ENCODE measurements at places on chromosomes 11 and 22.

GRCh38 chr22:49491221-49491635 is 336.4 kb downstream of the BRD1 start:
- DNase-seq, result no peak

- DNase-seq, result no peak
Measured at GRCh38 chr11:97398246-97398645, 1008.4 kb downstream of the JRKL start.

- no peak for DNase-seq
Measured at GRCh38 chr11:78062671-78063070, 990 bp upstream of the THRSP start.

- DNase-seq, result no peak
Measured at GRCh38 chr22:21673534-21674321, 7.9 kb downstream of the PPIL2 start.

- DNase-seq, result no peak
Measured at GRCh38 chr11:76209973-76210930, 4.0 kb upstream of the WNT11 start.

DNA sequence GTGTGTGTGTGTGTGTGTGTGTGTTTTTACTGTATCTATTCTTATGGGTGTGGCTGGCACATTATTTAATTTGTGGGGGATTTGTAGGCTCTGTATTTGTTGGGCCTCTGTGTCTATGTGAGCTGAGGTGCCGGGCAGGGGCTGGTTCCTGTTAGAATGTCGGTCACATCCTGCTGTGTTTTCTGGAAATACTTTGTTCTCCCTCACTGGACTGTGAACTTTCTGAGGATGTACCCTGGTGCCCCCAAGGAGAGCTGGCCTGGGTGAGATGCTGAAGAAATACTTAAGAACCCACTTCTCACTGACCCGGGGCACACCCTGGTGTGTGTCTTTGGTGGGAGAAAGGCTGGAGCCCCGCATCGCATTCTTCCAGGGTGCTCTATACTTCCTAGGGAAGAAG is 28.6 kb downstream of the KIAA1671 start:
- no peak for DNase-seq

- no peak for DNase-seq
Measured at GRCh38 chr11:10314199-10315072, 9.6 kb downstream of the ADM start.

GRCh38 chr11:3170044-3170755 is 5.1 kb upstream of the OSBPL5 start:
- no peak for DNase-seq

GRCh38 chr22:22079404-22080148 is 97.0 kb upstream of the TOP3B start:
- DNase-seq, result no peak

DNA sequence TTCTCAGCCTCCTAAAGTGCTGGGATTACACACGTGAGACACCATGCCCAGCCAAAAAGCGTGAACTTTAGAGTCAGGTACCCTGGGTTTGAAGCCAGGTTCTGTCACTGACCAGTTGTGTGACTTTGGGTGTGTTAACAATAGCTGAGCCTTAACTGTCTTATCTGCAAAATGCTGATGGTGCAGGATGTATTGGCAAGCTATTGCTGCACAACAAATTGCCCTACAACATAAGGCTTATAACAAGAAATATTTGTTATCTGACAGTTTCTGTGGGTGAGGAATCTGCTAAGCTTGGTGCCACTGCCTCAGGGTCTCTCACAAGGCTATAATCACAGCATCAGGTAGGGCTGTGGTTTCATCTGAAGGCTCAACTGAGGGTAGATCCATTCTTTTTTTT is 21.9 kb downstream of the SYNGR1 start:
- DNase-seq, result no peak

DNA sequence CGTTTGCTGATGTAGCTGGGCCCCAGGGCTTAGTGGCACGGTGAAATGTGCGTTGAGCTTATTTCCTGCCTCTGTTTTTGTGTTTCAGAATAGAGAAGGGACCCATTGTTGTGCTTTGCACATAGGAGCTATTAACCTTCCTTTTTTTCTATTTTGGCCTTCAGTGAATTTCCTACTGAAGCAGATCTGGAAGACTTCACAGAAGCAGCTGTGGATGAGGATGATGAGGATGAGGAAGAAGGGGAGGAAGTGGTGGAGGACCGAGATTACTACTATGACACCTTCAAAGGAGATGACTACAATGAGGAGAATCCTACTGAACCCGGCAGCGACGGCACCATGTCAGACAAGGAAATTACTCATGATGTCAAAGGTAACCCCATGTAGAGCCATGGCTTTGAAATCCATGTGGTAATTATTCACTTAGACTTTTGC is 37.4 kb upstream of the ST14 start:
- DNase-seq, result no peak

- DNase-seq, result peak; percentile 17
Measured at GRCh38 chr11:20671856-20672546, 2.6 kb downstream of the NELL1 start.

GRCh38 chr11:61080526-61080925 is 21.8 kb upstream of the CD5 start:
- DNase-seq, result no peak

- no peak for DNase-seq
Measured at GRCh38 chr11:69260622-69261021, 33.3 kb upstream of the MYEOV start.

GRCh38 chr11:111114091-111114490 is 131.4 kb upstream of the POU2AF2 start:
- DNase-seq, result no peak

GRCh38 chr11:45523760-45524159 is 141.7 kb downstream of the CHST1 start:
- DNase-seq, result no peak

DNA sequence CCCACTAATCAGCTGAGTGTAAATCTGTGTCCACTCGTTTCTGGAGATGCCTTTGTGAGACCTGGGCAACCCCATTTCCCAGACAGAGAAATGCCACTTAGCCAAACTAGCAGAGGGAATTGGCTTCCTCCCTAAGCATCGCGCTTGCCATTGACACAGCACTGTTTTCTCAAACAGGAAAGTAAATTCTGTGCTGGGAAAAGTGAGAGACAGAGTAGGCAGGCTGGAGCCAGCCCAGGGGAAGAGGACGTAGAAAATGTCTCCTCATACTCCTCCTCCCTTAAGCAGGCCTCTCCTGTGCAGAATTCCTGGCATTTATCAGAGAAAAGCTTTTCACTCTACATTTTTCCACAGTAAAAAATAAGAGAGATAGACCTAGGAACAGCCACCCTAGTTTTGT is 99.1 kb upstream of the AMOTL1 start:
- no peak for DNase-seq

GRCh38 chr11:65532388-65533064 is 7.6 kb downstream of the SCYL1 start:
- DNase-seq, result no peak

All from putamen (tissue), 1 donor.